GM23248 (cell line): ENCODE measurements at places on chromosomes 4 and X. TPM values are rescaled to one million over a fixed set of nuclear protein-coding genes. Genes with fewer than 3 reads are reported as not detected.
A peak's percentile ranks its signal among the peaks of the same experiment; 100 is the strongest.

- H3K36me3 ChIP-seq: no peaks in the 10 kb centered on the region
- H3K27me3 ChIP-seq: no peaks in the 10 kb centered on the region
- H3K4me1 ChIP-seq: peaks cover 17% of the 10 kb centered on the region
- no peak for DNase-seq
- H3K27ac ChIP-seq: no peak overlapping the region
Measured at GRCh38 chr4:158544141-158544540, 22.5 kb downstream of the RXFP1 start.

GRCh38 chrX:33126469-33126868, 84.9 kb downstream of the DMD start:
- no peaks in the 10 kb centered on the region for H3K27me3 ChIP-seq
- DNase-seq: no peak
- H3K4me3 ChIP-seq: no peak overlapping the region
- H3K36me3 ChIP-seq: no peaks in the 10 kb centered on the region

- H3K36me3 ChIP-seq: no peaks in the 10 kb centered on the region
- H3K4me1 ChIP-seq: peaks cover 8% of the 10 kb centered on the region
- H3K4me3 ChIP-seq: no peak overlapping the region
- peak; percentile 68 for DNase-seq
- H3K27me3 ChIP-seq: no peaks in the 10 kb centered on the region
- H3K27ac ChIP-seq: no peak overlapping the region
Measured at GRCh38 chrX:153061732-153062131, 5.5 kb downstream of the PNMA3 start.

DNA sequence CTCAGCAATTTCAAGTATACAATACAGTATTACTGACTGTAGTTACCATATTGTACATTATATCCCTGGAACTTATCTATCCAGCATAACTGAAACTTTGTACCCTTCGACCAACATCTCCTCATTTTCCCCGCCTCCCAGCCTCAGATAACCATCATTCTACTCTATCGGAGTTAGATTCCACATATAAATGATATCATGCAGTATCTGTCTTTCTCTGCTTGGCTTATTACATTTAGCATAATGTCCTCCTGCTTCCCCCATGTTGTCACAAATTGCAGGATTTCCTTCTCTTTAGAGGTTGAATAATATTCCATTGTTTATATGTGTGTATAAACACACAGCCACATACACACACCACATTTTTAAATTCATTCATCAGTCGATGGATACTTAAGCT, 218.1 kb downstream of the MAML3 start:
- no peaks in the 10 kb centered on the region for H3K36me3 ChIP-seq
- H3K4me3 ChIP-seq: no peak overlapping the region
- H3K27me3 ChIP-seq: no peaks in the 10 kb centered on the region
- DNase-seq: no peak
- 0 out of 2 replicates have a peak, but pooled peaks cover 4% of the 10 kb centered on the region for H3K4me1 ChIP-seq

Gene TSPAN7
- not detected in 2 replicates for total RNA-seq

DNA sequence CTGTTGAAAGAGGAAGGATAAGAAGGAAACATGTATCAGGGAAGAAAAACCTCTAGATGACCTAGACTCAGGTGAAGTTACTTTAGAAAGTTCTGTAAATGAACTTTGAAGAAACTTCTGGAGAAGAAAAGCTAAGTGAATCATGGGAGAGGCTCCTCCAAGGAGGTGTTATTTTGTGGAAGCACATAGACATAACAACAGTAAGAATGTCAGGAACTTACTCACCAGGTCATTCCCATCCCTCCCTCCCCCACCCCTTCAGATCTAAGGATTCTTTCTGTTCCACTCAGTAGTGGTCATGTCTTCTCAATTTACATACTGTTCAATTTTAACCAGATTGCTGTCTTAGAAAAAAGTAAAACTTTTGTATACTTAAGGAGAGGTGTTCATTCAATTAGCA, 310.5 kb upstream of the DDX53 start:
- peaks cover 19% of the 10 kb centered on the region for H3K4me1 ChIP-seq
- H3K27me3 ChIP-seq: no peaks in the 10 kb centered on the region
- peak overlapping the region; percentile 67 for H3K4me3 ChIP-seq
- H3K27ac ChIP-seq: peak overlapping the region; percentile 96

- no peak overlapping the region for H3K4me3 ChIP-seq
- no peaks in the 10 kb centered on the region for H3K4me1 ChIP-seq
- no peak for DNase-seq
- H3K27me3 ChIP-seq: no peaks in the 10 kb centered on the region
Measured at GRCh38 chr4:9947168-9948062, 73.9 kb downstream of the SLC2A9 start.

DNA sequence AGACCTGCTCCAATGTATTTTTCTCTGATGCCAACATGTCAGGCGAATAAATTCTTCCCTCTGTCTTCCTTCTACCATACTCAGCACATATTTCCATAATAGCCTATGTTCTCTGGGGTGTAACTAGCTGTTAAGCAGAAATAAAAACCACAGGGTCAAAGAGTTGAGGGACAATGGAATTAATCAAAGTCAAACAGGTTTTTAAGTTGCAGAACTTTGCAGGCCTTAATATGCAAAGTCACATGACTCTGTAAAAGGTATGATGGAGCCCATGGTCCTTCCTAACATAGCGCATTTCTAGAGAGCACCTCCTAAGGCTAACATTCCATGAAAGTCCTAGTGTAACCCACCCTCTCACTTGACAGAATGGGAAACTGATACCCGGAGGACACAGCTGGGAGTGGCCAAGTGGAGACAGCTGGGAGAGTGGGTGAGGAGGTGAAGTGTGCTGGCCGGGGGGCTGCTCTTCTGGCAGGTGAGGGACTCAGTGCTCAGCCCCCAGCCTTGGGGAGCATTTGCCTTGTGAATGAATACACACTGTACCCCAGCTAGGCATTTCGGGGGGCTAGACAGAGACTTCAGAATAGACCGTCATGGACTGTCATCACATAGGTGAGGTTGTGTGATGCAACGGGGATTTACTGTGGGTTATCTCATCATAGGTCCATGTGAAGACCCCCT, 8.4 kb upstream of the SORCS2 start:
- no peaks in the 10 kb centered on the region for H3K4me1 ChIP-seq
- H3K36me3 ChIP-seq: no peaks in the 10 kb centered on the region
- no peak for DNase-seq
- peaks cover 25% of the 10 kb centered on the region for H3K27me3 ChIP-seq

DNA sequence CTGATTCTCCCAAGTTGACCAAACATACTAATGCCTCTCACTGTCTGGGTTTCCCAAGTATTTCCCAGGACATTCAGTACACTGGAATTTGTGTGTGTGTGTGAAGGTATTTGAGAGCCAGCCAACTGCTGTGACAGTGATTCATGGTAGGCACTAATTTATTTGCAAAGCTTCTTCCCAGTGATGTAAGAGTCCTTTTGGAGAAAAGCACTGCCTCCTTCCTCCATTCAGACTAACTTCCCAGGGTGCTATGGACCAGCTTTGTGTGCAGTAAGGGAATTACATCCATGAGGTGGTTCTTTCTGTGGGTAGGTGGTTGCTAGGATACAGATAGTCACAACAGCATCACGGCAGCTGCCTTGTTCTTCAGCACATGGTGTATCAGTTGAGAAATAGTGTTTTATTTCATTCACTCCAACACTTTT, 8.7 kb downstream of the EGF start:
- no peaks in the 10 kb centered on the region for H3K36me3 ChIP-seq
- peak; percentile 91 for DNase-seq
- no peaks in the 10 kb centered on the region for H3K27me3 ChIP-seq
- H3K4me3 ChIP-seq: no peak overlapping the region
- peaks cover 7% of the 10 kb centered on the region for H3K4me1 ChIP-seq

GRCh38 chr4:26715636-26716242, 131.9 kb downstream of the TBC1D19 start:
- H3K27ac ChIP-seq: no peak overlapping the region
- peaks cover 14% of the 10 kb centered on the region for H3K4me1 ChIP-seq
- no peak overlapping the region for H3K4me3 ChIP-seq
- no peak for DNase-seq

- H3K27me3 ChIP-seq: no peaks in the 10 kb centered on the region
- DNase-seq: no peak
- no peak overlapping the region for H3K27ac ChIP-seq
- H3K36me3 ChIP-seq: no peaks in the 10 kb centered on the region
- H3K4me3 ChIP-seq: no peak overlapping the region
Measured at GRCh38 chrX:136376713-136377112, 76.0 kb downstream of the ADGRG4 start.

DNA sequence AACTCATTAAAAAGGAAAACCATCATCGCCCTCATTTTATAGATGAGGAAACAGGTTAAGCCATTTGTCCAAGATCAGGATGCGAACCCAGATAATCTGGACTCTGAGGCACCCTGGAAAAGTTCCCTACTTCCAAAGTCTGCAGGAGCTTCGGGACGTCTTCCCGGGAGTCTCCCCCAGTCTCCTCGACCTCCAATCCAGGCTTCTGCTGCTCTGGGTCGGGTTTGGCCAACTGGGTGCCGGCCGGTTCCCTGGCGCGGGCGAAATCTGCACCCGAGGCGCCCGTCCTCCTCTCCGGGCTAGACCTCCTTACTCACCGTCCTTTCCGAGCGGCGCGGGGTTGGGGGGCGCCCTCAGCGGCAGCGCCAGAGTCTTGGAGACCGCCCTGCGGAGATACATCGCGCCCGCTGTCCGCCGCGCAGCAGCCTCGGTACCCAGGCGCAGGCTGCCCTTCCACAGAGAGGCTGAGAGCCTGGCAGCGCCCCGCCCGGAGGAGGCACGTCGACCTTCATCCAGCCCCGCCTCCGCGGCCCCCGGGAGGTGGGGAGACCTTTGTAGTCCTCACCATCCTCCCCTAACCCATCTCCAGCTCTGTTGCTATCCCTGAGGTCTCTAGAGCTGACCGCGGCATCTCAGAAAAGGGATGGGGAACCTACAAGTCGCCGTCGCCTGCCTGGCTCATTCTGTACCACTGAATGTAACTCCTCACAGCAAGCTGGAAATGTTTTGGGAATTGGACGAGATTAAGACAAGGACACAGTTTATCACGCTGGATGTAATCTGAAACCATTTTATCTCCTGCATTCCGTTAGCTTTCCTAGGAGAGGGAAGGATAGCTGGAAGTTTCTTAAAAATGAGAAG, at the start of gene MGARP:
Gene MGARP (minus strand): TSS at position 466 of the 861 bp plus-strand sequence. CDS start 67 bp downstream, at position 399.
- peaks cover 25% of the 10 kb centered on the region for H3K4me1 ChIP-seq
- H3K36me3 ChIP-seq: no peaks in the 10 kb centered on the region
- H3K27me3 ChIP-seq: no peaks in the 10 kb centered on the region

DNA sequence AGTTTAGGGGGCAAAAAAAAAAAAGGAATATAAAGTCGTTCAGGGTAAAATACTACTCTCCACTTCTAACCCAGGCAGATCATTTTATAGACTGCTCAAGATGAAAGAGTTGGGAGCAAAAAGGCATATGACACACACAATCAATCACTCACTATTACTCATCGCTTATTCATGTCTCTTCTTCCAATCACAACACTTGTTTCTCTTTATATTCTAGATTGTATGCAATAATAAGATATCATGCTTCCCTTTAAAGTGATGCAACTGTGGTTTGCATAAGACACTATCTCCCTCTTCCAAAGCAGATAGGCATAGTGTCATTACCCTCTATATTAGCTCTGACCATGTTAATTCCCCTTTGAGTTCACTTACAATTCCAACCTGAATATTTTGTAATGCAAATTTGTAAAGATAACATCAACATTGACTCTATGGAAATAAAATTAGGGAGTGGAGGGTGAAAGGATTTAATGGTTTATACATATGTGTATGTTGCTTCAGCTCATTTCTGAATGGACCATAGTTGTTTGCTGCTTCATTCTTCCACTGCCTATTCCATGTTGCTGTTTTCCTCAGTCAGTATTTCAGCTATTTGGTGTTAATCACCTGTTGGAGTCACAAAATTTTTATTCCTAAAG, 154.9 kb upstream of the EPHA5 start:
- H3K36me3 ChIP-seq: no peaks in the 10 kb centered on the region
- H3K27ac ChIP-seq: no peak overlapping the region
- H3K4me1 ChIP-seq: no peaks in the 10 kb centered on the region
- no peak for DNase-seq
- no peak overlapping the region for H3K4me3 ChIP-seq
- no peaks in the 10 kb centered on the region for H3K27me3 ChIP-seq

DNA sequence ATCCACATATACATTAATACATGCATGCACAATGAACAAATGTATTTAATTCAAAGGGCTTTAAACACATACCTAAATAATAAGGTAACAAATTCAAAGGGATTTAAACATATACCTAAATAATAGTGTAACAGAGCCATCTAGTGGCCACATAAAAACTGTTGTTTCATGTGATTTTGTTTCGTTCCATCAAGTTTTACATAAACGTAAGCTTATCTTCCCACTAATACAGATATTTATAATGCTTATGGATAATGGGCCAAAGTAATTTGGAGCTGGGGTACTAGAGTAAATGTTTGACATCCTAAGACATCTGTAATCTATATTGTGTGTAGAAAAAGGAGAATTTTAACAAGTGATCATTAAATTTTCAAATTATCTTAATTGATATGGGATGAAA, 82.3 kb downstream of the PRSS12 start:
- no peak overlapping the region for H3K27ac ChIP-seq
- no peaks in the 10 kb centered on the region for H3K36me3 ChIP-seq
- H3K4me1 ChIP-seq: no peaks in the 10 kb centered on the region
- no peak overlapping the region for H3K4me3 ChIP-seq

DNA sequence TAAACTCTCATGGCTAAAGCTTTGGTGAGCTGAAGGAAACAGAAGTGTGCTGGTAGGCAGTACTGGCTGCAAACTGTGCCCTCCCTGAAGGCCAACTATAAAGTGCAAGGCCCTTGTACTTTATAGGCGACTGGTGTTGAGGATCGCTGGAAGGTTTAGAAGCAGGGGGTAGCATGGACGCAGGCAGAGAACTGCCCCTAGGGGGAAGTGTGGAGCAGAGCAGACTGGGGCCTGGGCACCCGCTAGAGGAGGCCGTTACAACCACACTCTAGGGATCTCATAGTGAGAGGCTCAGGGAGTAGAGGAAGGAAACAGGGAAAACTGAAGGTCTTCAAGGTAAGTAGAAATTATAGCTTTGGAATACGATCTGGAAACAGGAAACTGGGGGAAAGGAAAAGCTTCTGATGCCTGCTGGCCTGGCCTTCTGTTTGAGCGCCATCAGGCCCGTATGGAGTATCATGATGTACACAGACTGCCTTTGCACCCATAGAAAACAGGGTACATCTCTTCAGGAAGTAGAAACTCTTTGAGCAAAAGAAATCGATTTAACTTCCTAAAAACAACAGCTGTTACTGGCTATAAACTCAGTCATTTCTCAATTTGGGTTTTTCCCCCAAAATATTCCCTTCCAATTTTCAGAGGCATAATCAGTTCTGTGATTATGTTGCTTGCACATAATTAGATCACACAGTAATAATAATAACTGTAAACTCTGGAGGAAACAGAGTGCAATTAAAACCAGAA, 23.9 kb upstream of the TMSB4X start:
- peaks cover 31% of the 10 kb centered on the region for H3K4me1 ChIP-seq
- H3K27ac ChIP-seq: peak overlapping the region; percentile 100
- no peak overlapping the region for H3K4me3 ChIP-seq
